Aorta (tissue), 5 donors: ENCODE measurements at places on chromosomes 5 and 9. TPM values are rescaled to one million over a fixed set of nuclear protein-coding genes. Genes with fewer than 3 reads are reported as not detected.

ARHGEF37 gene
- 2.7 TPM for polyA plus RNA-seq

STKLD1 gene
- not detected for polyA plus RNA-seq

PCDHB6 gene
- 0.63 TPM for polyA plus RNA-seq

IFNA21 gene
- polyA plus RNA-seq = not detected

DNM1 gene
- polyA plus RNA-seq = 2.1 TPM

OR1L4 gene
- polyA plus RNA-seq = not detected

ENC1 gene
- 2.8 TPM for polyA plus RNA-seq

SLCO6A1 gene
- not detected for polyA plus RNA-seq

ELAVL2 gene
- polyA plus RNA-seq = not detected

S100Z gene
- not detected for polyA plus RNA-seq

SPATA6L gene
- 1.0 TPM for polyA plus RNA-seq

MARCOL gene
- polyA plus RNA-seq = not detected

HRH2 gene
- polyA plus RNA-seq = 1.1 TPM

PCDHGA12 gene
- 2.5 TPM for polyA plus RNA-seq

AP3S1 gene
- polyA plus RNA-seq = 86.5 TPM

C5orf15 gene
- polyA plus RNA-seq = 18.7 TPM

OBP2B gene
- polyA plus RNA-seq = not detected

GPR150 gene
- polyA plus RNA-seq = not detected

SLC31A2 gene
- polyA plus RNA-seq = 11.0 TPM

GRM6 gene
- not detected for polyA plus RNA-seq

TMOD1 gene
- 26.2 TPM for polyA plus RNA-seq

IL13 gene
- 0.15 TPM for polyA plus RNA-seq

PCDHGB5 gene
- 5.0 TPM for polyA plus RNA-seq

CCNJL gene
- polyA plus RNA-seq = 0.18 TPM

LIX1 gene
- not detected for polyA plus RNA-seq

MEIKIN gene
- not detected for polyA plus RNA-seq

GABRA1 gene
- not detected for polyA plus RNA-seq

NUTM2F gene
- not detected for polyA plus RNA-seq

TNIP1 gene
- polyA plus RNA-seq = 63.3 TPM

NTNG2 gene
- 0.33 TPM for polyA plus RNA-seq

ZBTB26 gene
- polyA plus RNA-seq = 4.3 TPM

PCDHGB3 gene
- polyA plus RNA-seq = not detected

FSTL4 gene
- polyA plus RNA-seq = not detected

SLC36A3 gene
- polyA plus RNA-seq = not detected

PCDHGB2 gene
- 0.38 TPM for polyA plus RNA-seq

CFAP157 gene
- 0.69 TPM for polyA plus RNA-seq

SREK1 gene
- 19.2 TPM for polyA plus RNA-seq

TMC1 gene
- polyA plus RNA-seq = not detected

ODF2 gene
- polyA plus RNA-seq = 23.6 TPM

FAM169A gene
- polyA plus RNA-seq = 0.25 TPM
